ENCODE measurements at places on chromosomes 2 and 18.

GRCh38 chr2:232632229-232632903, 1.0 kb upstream of the EFHD1 start:
- DNase-seq = no peak

- no peak for DNase-seq
Observed at GRCh38 chr2:203195331-203196036, 43.3 kb upstream of the CYP20A1 start.

DNA sequence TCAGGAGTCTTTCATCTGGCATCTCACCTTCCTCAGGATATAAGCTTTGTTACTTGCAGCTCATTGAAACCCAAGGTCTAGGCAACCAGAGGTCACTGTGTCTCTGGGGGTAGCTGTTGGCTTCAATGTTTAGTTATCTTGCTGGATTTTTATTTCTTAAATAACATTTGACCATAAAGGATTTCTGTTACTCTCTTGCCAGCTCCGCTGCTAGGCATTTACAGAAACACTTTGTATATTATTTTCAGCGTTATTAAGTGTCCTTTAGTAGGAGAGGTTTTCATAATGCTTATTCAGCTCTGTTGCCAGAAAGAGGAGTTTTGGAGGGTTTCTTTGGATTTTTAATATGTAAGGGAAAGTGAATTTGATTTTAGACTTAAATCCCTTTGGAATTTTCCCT, 61.4 kb downstream of the QPCT start:
- DNase-seq = no peak

DNA sequence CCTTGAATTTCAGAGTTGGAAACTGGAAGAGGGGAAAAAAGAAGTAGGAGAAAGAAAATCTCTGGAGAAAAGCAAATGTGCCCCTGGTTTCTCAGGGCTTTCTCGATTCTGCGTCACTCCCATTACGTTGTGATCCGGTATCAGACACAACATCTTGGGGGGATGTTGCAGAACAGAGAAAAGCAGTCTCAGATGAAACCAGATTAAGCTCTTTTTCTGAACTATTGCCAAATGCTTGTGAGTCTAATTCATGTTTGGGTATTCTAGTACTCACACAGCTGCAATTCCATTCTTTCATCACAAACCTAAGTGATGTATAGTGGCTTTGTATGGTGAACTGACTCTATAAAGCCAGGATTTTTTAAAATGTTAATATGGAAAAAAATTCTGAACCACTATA, 233.2 kb downstream of the TCF4 start:
- DNase-seq = no peak

- no peak for DNase-seq
Observed at GRCh38 chr18:46169464-46169941, 65.3 kb downstream of the HAUS1 start.

- no peak for DNase-seq
Observed at GRCh38 chr2:196173505-196173904, 2.1 kb upstream of the STK17B start.

DNA sequence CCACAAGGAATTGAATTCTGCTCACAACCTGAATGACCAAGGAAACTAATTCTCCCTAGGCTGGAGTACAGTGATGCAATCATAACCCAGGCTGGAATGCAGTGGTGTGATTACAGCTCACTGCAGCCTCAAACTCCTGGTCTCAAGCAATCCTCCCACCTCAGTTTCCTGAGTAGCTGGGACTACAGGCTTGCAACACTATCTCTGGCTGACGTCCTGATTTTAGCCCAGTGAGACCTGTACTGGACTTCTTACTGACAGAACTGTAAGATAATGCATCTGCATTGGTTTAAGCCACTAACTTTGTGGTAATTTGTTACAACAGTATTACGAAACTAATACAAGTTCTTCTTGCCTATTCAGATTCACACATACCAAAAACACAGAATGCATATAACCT, 9.5 kb upstream of the KDSR start:
- DNase-seq = no peak

DNA sequence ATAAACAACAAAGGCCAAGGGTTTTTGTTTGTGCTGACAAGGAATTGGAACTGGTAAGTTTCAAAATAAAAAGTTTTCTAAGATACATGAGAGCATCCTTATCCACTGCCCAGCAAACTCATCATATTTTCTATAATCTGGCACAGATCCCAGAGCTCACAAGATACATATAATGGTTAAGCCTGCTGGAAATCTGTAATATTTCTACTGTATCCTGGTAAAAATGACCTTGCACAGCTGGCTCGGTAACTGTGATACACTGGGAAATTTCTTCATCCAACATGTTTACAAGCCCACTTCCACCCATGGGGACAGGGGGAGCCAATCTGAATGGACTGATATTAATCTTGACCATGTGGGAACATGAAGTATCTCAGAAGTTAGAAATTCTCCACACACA, 425.4 kb upstream of the MMADHC start:
- no peak for DNase-seq

DNA sequence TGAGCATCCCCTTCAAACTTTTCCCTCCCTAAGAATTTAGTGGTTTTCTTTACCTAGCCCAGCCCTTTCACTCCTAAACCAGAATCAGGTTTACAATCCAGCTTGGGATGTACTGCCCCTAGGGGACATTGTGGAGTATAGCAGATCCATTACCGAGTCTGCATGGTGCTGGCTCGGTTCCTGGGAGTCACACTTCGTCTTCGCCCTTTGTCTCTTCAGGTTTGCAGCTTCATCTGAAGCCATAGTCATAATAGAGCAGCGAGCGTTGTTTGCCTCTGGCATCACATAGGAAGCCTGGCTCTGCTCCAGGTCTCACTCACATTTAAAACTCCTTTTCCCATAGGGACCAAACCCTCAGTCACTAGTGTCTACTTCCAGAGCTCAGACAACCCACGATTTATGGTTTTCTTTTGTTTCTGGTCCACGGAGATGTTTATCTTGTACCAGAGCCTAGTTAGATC, 16.8 kb upstream of the LYPD6 start:
- DNase-seq = peak; percentile 10

DNA sequence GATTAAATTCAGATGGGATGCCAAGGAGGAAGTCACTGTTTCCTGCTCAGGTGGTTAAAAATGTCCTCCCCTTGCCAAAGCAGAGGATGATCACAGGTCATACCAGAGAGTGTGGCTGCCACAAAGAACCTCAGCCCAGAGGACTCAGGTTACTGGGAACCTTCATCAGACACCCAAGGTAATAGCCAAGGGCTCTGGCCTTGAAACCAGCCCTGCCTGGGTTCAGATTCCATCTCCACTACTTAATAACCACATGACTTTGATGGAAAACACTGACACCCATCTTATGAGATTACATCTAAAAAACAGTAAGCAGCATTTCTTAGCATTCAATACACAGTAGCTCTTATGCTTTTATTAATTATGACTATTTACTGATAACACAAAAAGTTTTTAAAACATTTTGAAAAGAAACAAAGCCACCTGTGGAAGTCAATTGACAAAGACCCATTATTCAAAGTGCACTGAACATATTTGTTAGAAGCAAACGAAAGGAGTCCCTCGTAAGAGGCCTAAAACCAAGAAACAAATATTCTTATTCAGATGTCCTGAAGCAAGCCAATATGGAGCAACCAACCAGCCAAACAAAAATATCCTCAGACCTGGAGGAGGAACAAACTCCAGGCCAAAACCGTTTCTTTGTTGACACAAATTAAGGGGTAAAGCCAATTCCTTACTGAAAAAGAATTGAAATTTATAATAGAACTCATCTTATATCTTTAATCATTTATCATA, 241.5 kb downstream of the RNF152 start:
- no peak for DNase-seq

GRCh38 chr2:12080360-12080759, 333.9 kb downstream of the LPIN1 start:
- no peak for DNase-seq

DNA sequence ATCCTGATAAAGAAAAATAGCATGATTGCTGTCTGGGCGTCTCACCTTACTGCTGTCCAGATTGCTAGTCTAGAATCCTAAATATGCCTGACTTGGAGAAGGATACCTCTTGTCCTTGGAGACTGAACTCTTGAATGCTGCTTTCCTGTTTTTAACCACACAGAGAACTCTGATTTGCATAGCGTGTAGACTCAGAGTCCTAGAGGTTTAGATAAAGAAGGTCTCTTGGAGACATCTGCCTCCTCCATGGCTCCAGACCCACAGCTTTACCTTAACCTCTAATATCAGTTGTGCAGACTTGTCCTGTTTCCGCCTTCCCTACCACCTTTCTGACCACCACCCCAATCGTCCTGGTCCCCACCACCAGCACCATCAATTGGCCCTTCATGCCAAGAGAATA, 292.6 kb upstream of the CYRIA start:
- DNase-seq = no peak

- no peak for DNase-seq
Observed at GRCh38 chr2:201228912-201229290, 31.4 kb upstream of the CASP8 start.

- no peak for DNase-seq
Observed at GRCh38 chr2:216281316-216281715, 91.0 kb downstream of the MARCHF4 start.

DNA sequence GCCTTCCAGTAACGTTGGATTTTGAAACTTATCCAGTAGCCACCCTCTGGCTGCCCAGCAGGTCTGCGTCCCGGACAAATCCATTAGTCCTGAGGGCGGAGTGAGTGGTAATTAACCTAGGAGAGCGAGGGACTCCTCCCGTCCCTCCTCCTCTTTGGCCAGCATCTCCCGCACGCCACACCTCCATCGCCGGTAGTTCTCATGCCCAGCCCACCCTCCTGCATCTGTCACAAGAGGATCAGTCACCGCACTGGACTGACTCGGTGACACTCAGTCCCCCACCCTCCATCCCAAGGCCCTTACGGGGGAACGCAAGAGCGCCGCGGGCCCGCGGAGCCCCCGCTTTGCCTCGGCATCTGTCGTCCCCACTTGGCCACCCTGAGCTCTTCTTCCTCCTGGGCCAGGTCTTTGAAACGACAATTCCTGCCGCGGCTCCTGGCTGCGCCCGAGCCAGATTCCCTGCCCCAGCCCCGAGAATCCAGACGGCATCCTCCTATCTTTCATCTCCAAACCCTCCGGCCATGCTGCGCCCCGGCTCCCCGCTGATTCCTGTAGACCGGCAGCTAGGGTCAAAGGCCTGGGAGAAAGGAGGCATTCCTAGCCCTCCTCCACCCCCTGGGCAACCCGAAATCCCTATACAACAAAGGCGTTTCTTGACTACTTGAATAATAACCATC, 77.5 kb downstream of the EIF2AK3 start:
- no peak for DNase-seq

DNA sequence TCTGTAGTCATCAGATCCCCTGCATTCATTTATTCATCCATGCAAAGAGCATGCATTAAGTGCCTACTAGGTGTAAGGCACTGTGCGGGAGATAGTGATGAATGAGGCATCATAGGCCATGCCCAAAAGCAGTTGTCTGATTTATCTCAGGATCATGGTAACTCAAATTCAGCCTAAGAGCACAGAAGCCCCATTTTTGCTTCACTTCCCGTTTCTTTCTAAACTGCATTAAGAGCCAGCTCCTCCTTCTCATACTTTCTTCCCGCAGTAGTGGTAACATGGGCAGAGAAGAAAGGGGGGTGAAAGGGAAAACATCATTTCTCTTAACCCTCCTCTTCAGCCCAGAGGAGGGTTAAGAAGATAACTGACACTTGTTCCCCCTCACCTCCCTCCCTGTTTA, 2.9 kb downstream of the GPR45 start:
- no peak for DNase-seq

DNA sequence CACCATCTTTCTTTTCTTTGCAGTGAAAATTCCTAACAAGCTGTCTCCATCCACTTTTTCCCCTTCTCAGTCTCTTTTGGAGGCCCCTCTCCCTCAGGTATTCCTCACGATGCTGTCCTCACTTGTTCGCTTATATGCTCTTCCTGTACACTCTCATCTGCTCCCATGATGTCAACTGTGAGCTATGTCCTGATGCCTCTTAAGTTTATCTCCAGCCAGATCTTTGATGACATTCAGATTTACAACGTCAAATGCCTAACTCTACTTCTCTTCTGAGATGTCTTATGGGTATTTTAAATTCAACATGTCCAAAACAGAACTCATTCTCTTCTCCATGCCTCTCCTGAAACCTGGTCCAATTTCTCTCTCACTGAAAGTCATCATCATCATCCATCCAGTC, 55.1 kb upstream of the SERTAD2 start:
- no peak for DNase-seq

- peak; percentile 61 for DNase-seq
Observed at GRCh38 chr18:55236150-55236931, 277.1 kb upstream of the CCDC68 start.

DNA sequence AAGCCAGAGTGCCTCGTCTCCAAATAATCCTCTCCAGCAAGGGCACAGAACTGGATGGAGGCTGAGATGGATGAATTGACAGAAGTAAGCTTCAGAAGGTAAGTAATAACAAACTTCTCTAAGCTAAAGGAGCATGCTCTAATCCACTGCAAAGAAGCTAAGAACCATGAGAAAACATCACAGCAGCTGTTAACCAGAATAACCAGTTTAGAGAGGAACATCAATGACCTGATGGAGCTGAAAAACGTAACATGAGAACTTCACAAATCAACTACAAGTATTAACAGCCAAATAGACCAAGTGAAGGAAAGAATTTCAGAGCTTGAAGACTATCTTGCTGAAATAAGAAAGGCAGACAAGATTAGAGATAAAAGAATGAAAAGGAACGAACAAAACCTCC, 32.3 kb downstream of the WDPCP start:
- no peak for DNase-seq

GRCh38 chr2:208570851-208571763, 164.5 kb downstream of the PTH2R start:
- no peak for DNase-seq

DNA sequence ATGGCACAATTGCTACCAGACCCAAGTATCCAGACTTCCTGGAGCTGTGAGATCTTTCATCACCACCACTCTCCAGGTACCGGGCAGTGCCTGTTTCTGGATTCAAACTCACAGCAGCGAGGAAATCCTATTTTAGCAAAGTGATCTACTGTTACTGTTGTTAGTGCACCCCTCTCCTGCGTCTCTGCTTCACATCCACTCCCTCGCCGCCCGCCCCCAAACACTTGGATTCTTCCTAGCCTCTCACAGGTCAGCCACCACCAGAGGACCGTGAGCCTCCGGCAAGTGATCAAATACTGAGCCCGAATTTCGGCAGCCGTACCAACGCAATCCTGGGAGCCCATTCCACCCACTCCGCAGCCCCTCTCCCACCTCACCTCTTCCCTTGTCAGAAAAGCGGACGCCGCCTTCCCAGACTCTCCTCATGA, 519 bp downstream of the METTL4 start:
- DNase-seq = no peak

Measured in GM12864 (cell line).